Body of pancreas (tissue), 4 donors: ENCODE measurements at places on chromosomes 16 and 17. TPM values are rescaled to one million over a fixed set of nuclear protein-coding genes. Genes with fewer than 3 reads are reported as not detected.

- peaks cover 70% of the 10 kb centered on the region for H3K4me1 ChIP-seq
- H3K27ac ChIP-seq: peak overlapping the region; percentile 63
- no peak overlapping the region for H3K4me3 ChIP-seq
- no peak for DNase-seq
These were observed 10.2 kb downstream of the IL4R start for GRCh38 chr16:27323781-27324561.

- H3K27me3 ChIP-seq: no peaks in the 10 kb centered on the region
- no peaks in the 10 kb centered on the region for H3K36me3 ChIP-seq
- no peak overlapping the region for H3K4me3 ChIP-seq
- no peak for DNase-seq
- peaks cover 28% of the 10 kb centered on the region for H3K4me1 ChIP-seq
- H3K27ac ChIP-seq: no peak overlapping the region
These were observed 23.9 kb upstream of the MEAK7 start for GRCh38 chr16:84528322-84528721.

- H3K36me3 ChIP-seq: no peaks in the 10 kb centered on the region
- H3K4me3 ChIP-seq: no peak overlapping the region
- no peak for DNase-seq
- H3K27me3 ChIP-seq: no peaks in the 10 kb centered on the region
These were observed 15.0 kb downstream of the CHD9 start for GRCh38 chr16:53069772-53070171.

The PRSS21 gene
- 0.66 TPM for total RNA-seq

DNA sequence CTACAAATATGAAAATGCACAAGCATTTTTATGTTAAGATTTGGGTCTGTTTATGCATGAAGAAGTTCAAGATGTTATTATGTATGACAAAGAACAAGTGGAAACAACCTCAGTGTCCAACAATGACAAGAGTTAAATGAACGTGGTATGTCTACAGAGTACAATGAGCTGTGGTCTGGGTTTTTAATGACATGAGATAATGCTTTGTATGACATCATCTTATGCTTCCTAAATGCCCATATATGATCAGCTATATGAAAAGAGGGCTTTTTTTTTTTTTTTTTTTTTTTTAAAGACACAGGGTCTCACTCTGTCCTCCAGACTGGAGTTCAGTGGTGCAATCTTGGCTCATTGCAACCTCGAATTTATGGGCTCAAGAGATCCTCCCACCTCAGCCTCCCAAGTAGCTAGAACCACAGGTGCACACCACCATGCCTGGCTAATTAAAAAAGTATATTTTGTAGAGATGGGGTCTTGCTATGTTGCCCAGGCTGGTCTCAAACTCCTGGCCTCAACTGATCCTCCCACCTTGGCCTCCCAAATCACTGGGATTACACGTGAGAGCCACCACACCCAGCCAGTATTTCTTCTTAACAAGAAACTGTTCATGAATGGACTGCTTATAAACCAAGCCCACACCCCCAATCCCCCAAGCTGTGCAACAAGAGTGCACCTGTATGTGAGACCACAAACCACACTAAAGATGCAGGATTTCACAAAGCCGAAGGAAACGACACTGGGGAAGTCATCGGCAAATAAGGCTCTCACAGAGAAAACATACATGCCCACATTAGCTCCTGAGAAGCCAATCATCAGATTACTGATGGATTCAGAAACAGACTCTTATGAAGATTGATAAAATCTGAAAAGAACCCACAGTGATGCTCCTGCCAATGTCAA, 114.5 kb downstream of the CPPED1 start:
- no peak overlapping the region for H3K27ac ChIP-seq
- H3K4me3 ChIP-seq: no peak overlapping the region
- H3K4me1 ChIP-seq: no peaks in the 10 kb centered on the region

- no peak overlapping the region for H3K4me3 ChIP-seq
- no peak overlapping the region for H3K27ac ChIP-seq
- H3K4me1 ChIP-seq: no peaks in the 10 kb centered on the region
- H3K27me3 ChIP-seq: no peaks in the 10 kb centered on the region
- no peak for DNase-seq
- H3K36me3 ChIP-seq: no peaks in the 10 kb centered on the region
These were observed 302.7 kb upstream of the PMFBP1 start for GRCh38 chr16:72474501-72475123.

DNA sequence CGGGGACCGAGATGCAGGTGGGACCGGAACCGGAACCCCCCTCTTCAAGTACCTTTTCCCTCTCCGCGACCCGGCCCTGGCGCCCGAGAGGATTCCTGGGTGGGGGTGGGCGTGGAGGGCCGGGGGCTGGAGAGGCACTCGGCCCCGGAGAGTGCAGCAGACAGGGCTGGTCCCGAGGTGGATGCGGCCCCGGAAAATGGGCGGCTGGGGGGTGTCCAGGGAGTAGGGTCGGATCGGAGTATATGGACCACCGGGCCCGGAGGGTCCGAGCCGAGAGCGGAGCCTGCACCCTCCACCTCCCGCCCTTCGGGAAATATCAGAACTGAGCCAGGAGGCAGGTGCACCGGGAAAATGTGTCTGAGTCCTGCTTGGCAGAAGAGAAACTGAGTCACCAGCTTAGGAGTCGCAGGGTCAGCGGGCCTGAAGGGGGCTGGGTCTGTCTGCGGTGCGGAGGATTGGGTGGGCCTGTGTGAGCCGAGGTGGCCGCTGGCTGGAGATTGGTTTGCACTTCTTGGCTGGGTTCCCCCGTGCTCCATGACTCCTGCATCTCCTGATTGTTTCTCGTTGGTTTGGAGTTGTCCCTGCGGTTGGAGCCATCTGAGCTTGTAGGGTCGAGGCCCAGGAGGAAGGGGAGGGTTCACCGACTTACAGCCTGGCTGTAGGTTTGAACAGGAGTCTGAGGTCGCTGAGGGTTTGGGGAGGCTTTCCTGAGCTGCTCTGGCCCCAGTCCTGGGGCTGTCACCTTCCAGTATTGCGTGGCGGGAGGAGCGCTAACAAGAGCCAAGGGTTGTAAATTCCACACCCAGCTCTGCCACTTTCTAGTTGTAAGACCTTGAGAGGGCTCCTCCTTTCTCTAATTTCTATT, 518 bp downstream of the SH2B1 start:
- H3K4me1 ChIP-seq: peaks cover 22% of the 10 kb centered on the region
- H3K4me3 ChIP-seq: peak overlapping the region; percentile 93
- H3K27me3 ChIP-seq: no peaks in the 10 kb centered on the region
- peak overlapping the region; percentile 93 for H3K27ac ChIP-seq
- H3K36me3 ChIP-seq: peaks cover 10% of the 10 kb centered on the region

DNA sequence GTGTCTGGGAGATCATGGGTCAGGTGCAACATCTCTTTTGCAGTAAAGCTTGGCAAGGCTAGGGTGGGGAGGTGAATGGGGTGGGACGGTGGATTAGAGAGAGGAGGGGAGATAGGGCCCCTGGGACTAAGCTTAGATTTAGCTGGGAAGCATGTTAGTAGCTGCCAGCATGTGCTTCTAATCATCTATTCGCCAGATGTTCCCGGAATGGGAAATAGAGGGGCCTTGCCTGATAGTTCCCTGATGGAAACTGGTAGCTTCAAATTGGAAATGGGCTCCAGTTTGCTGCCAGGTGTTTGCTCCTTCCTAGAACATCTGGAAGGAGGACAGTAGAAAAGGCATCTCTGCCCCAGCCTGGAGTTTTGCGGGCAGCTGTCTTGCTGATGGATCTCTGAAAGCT, 176.1 kb downstream of the CCDC182 start:
- H3K27me3 ChIP-seq: no peaks in the 10 kb centered on the region
- peaks cover 9% of the 10 kb centered on the region for H3K4me1 ChIP-seq
- H3K36me3 ChIP-seq: no peaks in the 10 kb centered on the region
- no peak overlapping the region for H3K4me3 ChIP-seq
- DNase-seq: no peak
- H3K27ac ChIP-seq: no peak overlapping the region

- H3K4me3 ChIP-seq: no peak overlapping the region
- H3K27me3 ChIP-seq: no peaks in the 10 kb centered on the region
- H3K4me1 ChIP-seq: no peaks in the 10 kb centered on the region
- H3K36me3 ChIP-seq: peaks cover 2% of the 10 kb centered on the region
These were observed 187.6 kb upstream of the C17orf78 start for GRCh38 chr17:37188157-37188556.

The GPR142 gene
- total RNA-seq: 0.66 TPM

The TMC5 gene
- 2.3 TPM for total RNA-seq

DNA sequence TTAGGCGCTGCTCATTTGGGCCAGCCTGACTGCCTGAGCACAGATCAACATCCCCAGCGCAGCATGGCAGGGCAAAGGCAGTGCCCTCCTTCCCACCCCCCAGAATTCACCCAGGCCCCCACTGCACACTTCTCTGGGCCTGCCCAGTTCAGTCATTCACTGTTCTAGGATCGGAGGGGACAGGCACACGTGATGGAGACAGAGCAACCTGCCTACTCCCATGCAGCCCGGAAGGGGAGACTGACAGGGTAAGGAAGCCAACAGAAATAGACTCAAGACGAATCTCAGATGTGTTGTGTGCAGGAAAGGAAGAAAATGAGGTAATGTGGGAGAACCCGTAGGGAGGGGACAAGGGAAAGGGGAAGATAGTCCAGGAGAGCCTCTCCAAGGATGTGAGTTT, 59.2 kb upstream of the LYRM9 start:
- peaks cover 36% of the 10 kb centered on the region for H3K4me1 ChIP-seq
- H3K4me3 ChIP-seq: no peak overlapping the region
- no peaks in the 10 kb centered on the region for H3K27me3 ChIP-seq
